ENCODE measurements at places on chromosomes 16 and 17. TPM values are rescaled to one million over a fixed set of nuclear protein-coding genes. Genes with fewer than 3 reads are reported as not detected.
A peak's percentile ranks its signal among the peaks of the same experiment; 100 is the strongest.

GRCh38 chr16:27327586-27327915 is 13.8 kb downstream of the IL4R start:
- no peak for ATAC-seq

The PRR11 gene
- 25.4 TPM for total RNA-seq

DNA sequence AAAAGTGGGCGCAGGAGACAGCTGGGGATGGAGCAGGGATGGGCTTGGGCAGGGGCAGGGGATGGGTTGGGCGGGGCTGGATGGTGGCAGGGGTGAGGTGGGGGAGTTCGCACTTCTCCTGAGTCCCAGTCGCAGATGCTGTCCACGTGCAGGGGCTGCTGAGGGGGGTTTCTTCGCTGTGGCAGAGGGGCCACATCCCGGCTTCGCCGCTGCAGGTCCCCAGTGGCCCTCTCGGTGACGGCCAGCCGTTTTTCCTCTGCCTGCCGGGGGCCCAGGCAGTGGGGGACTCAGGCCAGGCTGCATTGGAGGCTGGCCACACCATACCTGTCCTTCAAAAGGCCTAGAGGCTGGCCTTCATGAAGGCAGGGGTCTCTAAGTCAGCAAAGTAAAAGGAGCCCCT is 8.3 kb downstream of the EVPL start:
- ATAC-seq, result no peak

DNA sequence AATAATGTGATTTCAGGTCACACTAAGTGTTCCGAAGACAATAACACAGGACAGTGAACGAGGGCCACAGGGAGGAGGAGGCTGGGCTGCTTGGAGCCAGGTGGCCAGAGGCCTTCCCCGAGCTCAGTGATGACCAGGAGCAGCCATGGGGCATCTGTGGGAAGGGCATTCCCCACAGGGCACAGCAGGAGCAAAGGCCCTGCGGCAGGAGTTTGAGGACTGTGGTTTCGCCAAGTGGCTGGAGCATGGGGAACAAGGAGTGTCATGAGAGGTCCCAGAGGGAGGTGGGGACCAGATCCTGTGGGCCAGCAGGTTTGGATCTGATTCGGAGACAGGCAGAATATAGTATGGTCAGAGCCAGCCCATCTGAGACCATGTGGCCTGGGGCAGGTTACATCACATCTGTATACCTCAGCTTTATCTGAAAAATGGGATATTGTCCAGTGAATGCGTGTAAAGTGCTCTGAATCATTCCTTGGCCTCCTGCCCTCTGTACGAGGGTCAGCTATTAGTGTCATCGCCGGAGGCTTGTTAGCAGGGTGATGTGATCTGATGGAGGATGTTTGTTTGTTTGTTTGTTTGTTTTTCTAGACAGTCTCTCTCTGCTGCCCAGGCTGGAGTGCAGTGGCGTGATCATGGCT is 176.8 kb downstream of the KATNIP start:
- ATAC-seq, result no peak

The ZNF267 gene
- 10.4 TPM for total RNA-seq

DNA sequence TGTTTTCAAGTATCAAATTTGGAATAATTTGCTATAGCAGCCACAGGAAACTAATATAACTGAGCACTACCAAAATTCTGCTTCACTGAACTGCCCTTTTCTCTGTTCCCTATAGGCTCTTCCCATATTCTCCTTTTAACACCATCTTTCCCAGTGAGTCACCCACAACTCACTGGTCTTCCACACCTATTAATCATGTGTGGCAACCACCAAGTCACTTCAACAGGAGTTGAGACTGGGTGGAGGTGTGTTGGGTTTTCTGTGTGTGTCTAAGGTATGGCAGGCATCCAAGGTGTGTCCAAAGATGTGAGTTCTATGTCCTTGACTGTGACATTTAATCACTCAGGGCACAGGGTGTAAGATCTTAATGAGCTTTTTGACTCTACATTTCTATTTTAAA is 610.0 kb upstream of the CDH11 start:
- peak; percentile 90 for ATAC-seq

DNA sequence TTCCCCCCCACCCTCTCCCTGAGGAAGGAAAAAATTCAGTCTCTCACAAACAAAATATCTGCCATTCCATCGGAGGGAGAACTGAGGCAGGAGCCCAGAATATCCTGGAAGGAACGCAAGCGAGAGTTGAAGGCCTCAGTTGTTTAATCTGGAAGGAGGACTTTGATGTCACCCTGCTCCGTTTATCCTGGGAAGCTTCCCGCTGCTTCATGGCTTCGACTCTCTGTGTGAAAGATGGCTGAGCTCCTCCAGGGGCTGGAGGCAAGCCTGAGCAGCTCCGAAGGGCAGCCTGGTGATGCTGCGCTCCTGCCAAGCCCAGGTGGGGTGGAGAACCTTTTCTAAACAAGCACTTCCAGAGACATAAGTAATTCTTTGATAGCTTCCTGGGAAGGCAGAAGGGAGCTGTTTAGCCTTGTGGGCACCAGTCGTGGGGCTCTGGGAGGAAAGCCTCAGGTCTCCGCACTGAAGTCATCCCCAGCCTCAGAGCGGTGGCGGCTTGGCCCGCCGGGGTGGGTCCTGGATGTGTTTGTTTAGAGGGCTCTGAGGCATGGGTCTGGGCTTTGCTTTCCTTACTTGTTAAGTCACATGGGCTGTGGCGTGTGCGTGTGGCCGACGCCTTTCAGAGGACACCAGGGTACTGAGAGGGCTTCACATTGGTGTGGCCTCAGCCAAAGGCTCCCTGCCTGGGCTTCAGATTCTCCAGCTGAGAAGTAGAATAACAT is 7.9 kb downstream of the NKD1 start:
- peak; percentile 47 for ATAC-seq

DNA sequence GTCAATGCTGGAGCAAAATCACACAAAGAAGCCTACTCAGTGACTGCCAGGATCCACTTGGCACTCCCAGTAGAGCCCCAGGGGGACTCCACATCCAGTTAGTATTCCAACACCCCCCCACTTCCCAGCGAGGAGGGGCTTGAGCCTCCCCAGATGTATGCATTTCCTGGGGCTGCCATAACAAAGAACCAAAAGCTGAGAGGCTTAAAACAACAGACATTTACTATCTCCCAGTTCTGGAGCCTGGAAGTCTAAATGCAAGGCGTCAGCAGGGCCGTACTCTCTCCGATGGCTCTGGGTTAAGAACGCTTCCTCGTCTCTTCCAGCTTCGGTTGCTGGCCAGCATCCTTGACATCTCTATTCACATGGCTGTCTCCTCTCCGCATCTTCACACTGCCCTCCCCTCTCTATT is 23.0 kb upstream of the GNA13 start:
- no peak for ATAC-seq

The CD300H gene
- not detected for total RNA-seq

GRCh38 chr16:81449899-81450608 is 5.4 kb downstream of the CMIP start:
- no peak for ATAC-seq

The ABCA10 gene
- 2.8 TPM for total RNA-seq

DNA sequence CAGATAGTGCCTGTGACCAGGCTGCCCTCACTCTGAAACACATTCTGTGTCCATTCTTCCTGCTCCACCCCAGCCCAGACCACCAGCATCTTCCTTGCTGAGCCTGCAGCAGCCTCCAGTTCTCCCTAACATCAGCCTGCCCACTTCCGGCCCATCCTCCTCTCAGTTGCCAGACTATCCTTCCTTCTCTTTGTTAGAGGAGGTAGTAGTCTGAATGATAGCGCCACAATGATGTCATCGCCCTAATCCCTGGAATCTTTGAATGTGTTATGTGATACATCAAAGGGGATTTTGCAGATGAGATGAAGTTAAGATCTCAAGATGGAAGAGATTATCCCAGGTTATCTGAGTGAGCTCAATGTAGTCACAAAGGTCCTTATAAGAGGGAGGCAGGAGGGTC is 3.2 kb upstream of the ZDHHC1 start:
- ATAC-seq, result no peak

- no peak for ATAC-seq
Measured at GRCh38 chr16:85858984-85859817, 39.8 kb upstream of the IRF8 start.

The CD300LG gene
- 0.28 TPM for total RNA-seq

The NCBP3 gene
- 14.9 TPM for total RNA-seq

GRCh38 chr17:41810659-41811548 is 845 bp downstream of the P3H4 start:
- ATAC-seq, result peak; percentile 36

The C1QTNF8 gene
- not detected for total RNA-seq

DNA sequence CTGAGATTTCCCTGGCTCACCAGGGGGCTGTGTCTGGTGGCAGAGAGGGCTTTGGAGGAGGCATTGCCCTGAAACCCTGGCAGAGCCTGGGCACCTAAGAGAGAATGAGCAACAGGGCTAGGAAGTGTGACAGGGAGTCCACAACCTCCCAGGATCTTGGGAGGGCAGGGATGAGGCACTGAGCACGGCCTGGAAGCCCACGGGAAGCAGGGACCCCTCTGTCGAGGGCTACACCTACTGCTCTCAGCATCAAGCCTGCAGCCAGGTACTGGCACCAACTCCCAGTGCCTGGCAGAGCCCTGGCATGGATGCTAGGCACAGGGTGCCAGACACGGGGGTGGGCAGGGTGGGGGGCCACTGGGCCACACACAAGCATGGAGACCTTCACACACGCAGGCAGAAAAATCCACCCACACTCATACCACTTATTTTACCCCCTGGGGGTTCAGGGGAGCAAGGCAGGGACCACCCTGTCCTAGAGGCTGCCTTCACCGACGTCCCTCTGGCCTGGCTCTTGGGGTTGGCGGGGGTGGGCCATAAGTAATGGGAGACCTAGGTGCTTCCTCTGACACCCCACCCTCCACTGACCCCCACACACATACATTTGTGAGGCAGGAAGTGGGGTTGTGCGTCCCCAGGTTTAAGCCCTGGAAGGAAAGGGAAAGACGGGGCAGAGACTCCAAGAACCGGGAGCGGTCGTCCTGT is 970 bp upstream of the HSD11B2 start:
- ATAC-seq, result no peak

The TBC1D3I gene
- 0.68 TPM for total RNA-seq

DNA sequence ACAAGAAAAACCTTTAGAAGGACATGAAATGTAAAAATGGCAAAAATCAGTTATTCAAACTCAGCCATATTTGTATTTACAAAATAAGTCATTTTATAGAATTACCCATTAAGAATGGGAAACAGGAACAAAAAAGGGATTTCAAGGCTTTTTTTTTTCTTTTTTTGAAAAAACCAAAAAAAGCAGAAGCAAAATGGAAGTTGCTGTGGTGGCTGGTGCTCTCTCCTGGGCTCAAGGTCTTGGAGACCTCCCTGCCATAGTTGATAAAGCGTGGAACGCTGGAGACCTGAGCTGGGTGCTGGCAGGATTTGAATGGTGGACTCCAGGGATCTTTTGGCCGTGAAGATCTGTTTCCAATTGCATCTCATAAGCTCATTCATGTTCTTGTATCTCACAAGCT is 3.1 kb downstream of the PLCG2 start:
- ATAC-seq, result no peak

DNA sequence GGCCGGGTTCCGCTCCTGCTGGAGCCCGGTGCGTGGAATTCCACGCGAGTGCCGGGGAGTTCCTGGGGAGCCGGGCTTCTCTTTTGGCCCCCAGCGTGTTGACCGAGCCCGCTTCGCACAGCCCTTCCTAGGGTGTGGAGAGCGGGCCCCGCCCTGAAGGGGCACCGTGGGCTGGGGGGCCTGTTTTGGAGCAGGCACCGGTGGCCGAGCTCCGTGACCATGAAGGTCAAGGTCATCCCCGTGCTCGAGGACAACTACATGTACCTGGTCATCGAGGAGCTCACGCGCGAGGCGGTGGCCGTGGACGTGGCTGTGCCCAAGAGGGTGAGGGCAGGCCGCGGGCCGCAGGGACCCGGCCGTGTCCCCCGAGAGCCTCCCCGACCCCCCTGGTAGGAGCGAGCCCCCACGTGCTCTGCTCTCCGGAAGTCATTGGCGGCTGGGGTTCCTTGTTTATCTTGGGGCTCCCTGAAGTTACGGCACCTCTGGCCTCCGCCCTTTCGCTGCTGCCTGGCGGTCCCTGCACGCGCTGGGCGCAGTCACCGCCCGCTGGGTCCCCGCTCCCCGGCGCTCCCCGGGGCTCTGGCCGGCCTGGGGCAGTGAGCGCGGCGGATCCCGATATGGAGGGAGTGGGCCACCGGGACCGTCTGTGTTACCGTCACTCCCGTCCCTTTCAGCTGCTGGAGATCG is 528 bp downstream of the HAGHL start:
- peak; percentile 10 for ATAC-seq

The MYH8 gene
- not detected for total RNA-seq

DNA sequence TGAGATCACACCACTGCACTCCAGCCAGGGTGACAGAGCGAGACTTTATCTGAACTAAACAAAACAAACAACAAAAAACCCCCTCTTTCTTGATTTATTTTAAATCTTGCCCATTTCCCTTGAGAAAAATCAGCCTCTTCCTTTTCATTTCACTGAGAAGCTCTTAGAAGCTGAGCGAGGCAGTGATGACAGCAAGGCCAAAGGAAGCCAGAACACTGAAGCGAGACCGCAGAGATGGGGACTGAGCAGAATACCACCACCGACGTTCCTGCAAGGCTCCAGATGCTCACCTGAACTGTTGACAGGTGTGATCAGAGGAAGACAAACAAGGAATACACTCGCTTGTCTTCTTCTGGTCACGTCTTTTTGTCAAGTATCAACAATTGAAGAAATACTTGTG is 30.5 kb upstream of the IRF8 start:
- ATAC-seq, result peak; percentile 36

The PRSS53 gene
- total RNA-seq, result 0.48 TPM

GRCh38 chr17:82083533-82084359 is 14.3 kb downstream of the FASN start:
- ATAC-seq, result no peak

GRCh38 chr17:67554634-67555033 is 163.1 kb upstream of the NOL11 start:
- no peak for ATAC-seq

DNA sequence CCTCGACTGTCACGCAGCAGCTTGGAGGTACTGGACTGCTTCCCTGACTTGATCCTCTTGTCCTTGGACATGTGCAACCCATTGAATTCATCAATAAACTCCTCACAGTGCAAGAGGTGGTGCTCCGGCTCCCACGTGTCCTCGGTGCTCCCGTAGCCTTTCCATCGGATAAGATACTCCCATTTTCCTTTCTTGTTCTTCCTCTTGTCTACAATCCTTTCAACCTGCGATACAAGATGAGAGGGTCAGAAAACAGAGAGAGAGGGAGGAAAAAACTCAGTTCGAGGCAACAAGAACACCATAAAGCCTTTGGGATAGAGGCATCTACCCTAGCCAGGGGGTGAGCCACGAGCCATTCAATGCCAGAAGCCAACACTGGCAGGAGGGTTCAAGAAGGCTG is 119.5 kb downstream of the CDYL2 start:
- no peak for ATAC-seq
